ENCODE measurements at places on chromosomes 5 and 9. TPM values are rescaled to one million over a fixed set of nuclear protein-coding genes. Genes with fewer than 3 reads are reported as not detected.

The IL3 gene
- not detected for polyA plus RNA-seq

The CARTPT gene
- 35.8 TPM for polyA plus RNA-seq

The PCDHA8 gene
- 0.24 TPM for polyA plus RNA-seq

- no peak for DNase-seq
These were observed 73.6 kb upstream of the MAMDC2 start for GRCh38 chr9:69970001-69970533.

- no peak for DNase-seq
These were observed 34.8 kb downstream of the GSN start for GRCh38 chr9:121302786-121303185.

- DNase-seq, result no peak
These were observed 6.2 kb upstream of the ST6GALNAC4 start for GRCh38 chr9:127923046-127923445.

DNA sequence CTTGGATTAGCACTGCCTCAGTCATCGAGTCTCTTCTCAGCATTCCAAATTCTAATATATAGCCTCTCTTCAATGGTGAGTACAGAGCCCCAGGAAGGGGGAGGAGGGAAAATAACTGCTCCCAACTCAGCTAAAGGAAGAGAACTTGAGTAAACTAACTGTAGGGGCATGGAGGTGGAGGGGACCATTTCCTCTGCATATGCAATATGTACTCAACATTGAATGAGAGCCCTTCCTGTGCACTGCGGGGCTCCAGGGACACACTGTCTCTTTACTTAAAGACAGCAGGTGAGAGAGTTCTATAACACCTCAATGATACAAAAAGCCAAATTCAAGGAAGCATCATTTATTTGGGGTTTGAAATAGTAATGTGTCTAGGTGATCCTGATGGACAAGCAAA is 75.1 kb downstream of the GNAQ start:
- DNase-seq, result no peak

DNA sequence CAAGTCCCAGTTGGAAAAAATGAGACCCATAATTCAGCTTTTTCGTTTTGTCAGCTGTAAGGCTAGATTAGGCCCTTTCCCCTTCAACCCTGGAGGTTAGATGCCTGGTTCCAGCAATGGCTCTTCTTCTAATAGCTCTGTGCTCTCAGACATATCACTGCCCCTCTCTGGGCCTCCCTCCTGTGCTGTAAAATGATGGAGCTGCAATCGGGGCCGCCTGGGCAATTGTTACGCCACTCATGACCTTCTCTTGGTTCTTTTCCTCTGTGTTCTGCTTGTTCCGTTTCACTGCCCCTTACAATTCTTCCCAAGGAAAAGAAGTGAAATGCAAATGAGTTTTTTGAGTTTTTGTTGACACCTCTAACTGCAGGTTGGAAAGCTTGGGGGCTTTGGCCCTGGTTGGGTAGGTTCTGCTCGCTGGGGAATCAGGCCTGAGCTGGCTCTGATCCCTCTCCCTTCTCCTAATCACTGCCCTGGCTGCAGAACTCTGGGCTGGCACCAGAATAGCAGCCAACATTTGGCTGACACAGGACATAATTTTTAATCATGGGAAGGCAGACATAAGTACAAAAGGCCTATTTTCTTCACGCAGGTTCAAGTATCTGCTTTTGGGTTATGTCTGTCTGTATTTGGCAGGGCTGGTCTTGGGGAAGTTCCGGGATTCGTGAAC is 110.9 kb downstream of the FOXD1 start:
- DNase-seq, result no peak

DNA sequence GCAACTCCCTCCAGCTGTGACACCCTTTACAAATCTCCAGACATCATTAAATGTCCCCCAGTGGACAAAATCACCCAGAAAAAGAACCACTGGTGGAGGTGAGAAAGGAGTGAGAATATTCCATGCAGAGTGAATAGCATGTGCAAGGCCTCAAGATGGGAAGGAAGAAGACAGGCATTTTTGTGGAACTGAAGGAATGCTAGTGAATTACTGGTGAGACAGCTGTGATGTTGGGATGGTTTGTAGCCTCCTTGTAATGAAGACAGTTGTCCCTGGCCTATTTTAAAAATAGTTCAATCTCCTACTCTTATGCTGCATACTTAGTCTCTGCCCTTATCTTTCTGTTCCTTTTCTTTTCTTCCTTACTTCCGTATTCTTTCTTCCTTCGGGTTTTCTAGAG is 124.9 kb upstream of the RPS23 start:
- no peak for DNase-seq

- no peak for DNase-seq
These were observed 63.8 kb downstream of the ANGPTL2 start for GRCh38 chr9:127058645-127059021.
